ENCODE measurements at places on chromosomes 4 and X. TPM values are rescaled to one million over a fixed set of nuclear protein-coding genes. Genes with fewer than 3 reads are reported as not detected.
A peak's percentile ranks its signal among the peaks of the same experiment; 100 is the strongest.

DNA sequence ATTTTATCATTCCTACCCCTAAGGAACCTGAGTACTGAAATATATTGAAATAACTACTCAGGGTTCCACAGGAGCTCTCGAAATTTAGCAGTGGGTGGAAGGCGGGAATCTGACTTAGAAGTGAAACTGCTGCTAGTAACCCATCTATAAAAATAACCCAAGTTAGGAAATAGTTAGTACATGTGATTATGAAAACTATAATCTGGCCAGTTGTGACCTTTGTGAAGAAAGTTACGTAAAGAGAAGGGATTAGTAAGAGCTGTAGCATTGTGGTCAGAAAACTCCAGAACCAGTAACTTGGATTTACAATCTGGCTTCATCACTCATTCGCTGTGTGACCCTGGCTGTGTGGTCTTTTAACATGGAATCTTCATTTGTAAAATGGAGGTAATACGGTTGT, 175.5 kb downstream of the RAPGEF2 start:
- ATAC-seq = peak; percentile 42

DNA sequence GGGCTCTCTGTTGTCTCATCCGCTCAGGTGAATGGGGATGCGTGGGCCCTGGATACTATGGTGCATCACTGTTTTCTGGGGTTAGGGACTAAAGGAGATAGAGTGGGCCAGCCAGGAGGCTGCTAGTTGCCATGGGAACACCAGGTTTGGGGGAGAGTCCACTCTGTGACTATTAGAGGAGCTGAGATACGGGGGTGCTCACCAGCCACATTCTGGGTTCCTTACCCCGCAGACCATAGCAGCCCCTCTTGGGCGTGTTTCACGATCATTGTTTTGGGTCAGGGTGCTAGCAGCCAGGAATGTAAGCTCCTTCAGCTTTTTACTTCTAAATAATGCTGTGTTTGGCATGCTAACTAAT, 4.6 kb downstream of the EFNB1 start:
- no peak for ATAC-seq

DNA sequence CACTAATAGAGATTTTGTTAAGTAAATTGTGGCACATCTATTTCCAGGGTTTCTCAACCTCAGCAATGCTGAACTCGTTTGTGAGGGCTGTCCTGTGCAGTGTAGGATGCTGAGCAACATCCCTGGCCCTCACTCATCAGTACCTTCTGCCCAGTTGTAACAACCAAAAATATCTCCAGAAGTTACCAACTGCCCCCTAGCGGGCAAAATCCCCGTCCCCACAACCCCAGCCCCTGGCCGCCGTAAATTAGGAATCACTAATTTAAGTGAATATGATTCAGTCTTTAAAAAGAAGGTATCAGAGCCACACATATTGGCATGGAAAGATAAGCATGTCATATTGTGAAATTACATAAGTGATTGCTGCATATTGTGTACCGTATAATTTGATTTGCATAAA, 123.4 kb downstream of the ASB9 start:
- ATAC-seq = no peak

DNA sequence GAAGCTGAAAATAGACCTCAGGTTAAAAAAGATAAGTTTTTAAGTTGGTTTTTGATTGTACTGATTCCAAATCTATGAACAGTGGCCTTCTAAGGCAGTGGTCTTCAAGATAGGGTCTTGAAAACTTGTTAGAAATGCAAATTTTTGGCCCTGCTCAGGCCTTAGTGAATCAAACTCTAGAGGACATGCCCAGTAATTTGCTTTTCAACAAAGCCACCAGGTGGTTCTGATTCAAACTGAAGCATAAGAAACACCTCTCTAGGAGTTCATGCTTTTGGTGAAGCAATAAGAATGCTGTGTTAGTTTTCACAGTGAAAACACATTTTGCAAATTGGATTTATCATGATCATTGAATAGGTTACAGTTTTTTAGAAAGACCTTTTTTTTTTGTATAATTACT, 1849.4 kb upstream of the AGA start:
- ATAC-seq = no peak

GRCh38 chrX:45824471-45824870, 623.8 kb upstream of the DIPK2B start:
- ATAC-seq = peak; percentile 99

GRCh38 chrX:40871385-40872082, 136.2 kb upstream of the MED14 start:
- ATAC-seq = peak; percentile 94

- peak; percentile 91 for ATAC-seq
Measured at GRCh38 chr4:139665690-139666529, at the start of gene MGST2. Gene MGST2, plus strand, starts transcription at chr4:139665819. Its CDS starts 201 bp downstream, at chr4:139666020.

DNA sequence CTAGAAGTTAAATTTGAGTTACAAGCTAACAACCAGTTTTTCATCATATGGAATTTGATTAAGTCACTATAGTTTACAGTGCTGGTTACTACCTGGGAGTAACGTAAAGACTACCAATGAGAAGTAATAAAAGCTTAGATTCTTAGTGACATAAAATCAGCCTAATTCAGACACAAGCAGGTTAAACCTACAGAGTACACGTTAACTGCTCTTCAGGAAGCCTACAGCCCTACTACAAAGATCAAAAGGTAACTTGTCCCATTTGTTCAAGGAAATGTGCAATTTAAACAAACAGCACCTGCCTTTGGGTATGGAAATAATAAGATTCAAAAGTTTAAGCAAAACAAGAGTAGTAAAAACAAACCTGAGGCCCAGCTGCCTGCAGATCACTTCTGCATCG, 21.5 kb downstream of the PRSS12 start:
- no peak for ATAC-seq

GRCh38 chrX:107576841-107577240, 51.5 kb upstream of the PRPS1 start:
- ATAC-seq = peak; percentile 82

GRCh38 chrX:50643525-50644137, 170.4 kb downstream of the SHROOM4 start:
- no peak for ATAC-seq

- no peak for ATAC-seq
Measured at GRCh38 chrX:118225711-118226428, 109.3 kb upstream of the KLHL13 start.

GRCh38 chr4:19349416-19349815, 902.3 kb upstream of the SLIT2 start:
- no peak for ATAC-seq

DNA sequence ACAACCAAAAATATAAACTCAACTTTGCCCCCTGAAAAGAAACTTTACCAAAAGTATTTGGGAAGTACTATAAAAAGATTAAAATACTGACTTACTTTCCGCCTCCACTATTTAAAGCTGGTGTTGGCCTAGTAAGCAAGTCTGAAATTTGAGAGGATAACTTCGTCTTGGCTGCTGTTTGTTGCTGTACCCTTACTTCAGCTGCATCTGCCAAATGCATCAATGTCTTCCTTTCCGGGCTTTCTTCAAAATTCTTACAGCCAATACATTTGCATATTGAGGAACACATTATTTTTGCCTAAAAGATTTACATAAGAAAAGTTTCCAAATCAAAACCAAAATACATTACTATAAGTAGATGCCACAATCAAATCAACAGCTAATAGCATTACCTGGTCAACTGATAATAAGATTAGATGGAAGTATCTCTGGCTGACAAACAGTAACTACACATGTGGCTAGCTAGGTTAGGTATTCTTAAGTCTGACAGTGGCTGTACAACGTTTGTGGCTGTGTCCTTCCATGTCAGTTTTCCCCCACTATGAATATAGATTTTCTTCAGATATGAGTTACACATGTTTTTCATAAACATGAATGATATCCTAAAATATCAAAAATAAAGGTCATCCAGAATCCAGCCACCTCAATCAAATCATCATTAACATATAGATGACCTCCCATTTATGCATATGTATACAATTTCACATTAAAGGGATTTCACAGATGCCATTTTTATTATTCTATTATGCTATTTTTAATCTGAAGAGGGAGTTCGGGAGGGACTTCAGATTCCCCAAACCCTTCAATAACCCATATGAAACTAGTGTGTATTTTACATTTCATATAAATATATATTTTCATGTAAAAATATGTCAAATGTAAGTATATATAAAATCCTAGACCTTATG, 30.6 kb downstream of the THAP9 start:
- no peak for ATAC-seq

- ATAC-seq = no peak
Measured at GRCh38 chr4:77393996-77394395, 211.6 kb upstream of the CXCL13 start.

GRCh38 chr4:150950657-150951288, 64.3 kb downstream of the LRBA start:
- ATAC-seq = no peak

DNA sequence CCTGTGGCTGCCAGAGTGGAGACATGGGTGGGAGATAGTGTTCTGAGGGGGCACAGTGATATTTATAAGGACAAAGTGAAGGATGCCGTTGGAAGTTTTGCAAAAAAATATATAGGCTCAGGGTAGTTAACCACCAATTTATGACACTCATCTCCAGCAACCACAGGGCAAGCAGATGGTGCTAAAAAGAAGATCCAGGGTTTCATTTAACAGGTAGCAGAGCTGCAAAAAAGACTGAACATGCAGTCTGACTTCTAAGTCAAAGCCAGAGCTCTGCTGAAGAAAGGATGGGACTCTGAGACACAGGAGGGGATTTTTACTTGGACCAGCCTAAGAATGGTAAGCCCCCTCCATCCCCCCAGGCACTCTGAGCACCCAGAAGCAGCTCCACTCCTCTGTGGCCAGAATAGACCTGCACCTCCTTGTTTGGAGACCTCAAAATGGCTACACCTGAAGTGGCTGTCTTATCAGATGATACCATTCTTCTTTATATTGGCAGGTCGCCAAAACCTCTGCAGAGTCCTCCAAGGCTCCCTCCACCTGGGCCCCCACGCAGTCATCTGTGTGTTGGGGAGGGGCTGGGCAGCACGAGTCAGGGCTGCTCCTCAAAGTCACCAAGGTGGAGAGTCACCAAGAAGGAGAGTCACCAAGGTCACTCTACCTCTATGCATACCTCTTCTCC, 161.4 kb upstream of the FAM9B start:
- no peak for ATAC-seq

DNA sequence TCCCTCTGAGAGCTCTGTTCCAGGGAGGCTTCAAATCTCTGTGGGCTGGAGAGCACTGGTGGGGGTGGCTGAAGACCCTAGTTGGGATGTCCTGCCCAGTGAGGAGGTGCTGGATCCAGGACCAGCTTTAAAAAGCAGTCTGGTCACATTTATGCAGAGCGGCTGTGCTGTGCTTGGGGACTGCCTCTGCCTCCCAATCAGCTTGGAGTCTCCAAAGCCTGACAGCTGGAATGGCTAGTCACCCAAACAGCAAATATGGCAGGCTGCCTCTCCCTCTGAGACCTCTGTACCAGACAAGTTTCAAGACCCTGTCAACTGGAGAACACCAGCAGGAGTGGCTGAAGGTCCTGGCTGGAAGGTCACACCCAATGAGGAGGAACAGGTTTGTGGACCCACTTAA, 848.1 kb upstream of the DIAPH2 start:
- ATAC-seq = no peak

- ATAC-seq = no peak
Measured at GRCh38 chr4:13617801-13618200, 9.7 kb downstream of the BOD1L1 start.

DNA sequence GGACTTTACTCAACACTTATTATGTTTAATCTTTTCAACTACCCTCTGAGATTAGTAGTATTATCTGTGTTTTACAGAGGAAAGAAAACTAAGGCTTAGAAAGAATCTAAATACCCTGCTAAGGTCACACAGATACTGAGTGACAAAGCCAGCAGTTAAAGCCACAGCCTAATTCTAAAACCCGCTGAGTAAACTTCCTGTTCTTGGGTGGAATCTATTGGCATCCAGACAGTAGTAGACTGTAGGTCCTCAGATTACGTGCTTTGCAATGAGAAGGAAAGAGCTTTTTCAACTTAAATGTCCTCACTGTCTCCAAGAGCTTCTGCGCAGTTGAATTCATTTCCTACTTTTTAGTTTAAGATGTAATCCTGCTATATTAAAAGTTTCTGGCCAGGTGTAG, 126.0 kb downstream of the TENM3 start:
- ATAC-seq = no peak

DNA sequence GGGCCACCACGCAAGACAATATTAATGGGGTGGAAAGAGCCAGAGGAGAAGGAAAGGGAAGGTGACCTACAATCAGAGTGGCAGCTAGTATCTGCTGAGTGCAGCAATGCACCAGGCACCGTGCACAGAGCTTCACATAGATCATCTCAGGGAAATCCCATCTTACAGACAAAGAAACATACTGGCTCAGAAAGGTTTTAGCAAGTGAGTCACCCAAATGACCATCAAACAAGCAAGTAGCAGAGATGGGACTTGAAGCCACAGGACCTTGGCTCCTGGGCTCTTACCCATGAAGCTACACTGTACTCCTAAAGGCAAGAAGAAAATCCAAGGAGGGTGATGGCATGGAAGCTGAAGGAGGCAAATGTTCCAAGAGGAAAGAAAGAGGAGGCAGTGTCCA, 6.8 kb downstream of the ANXA5 start:
- ATAC-seq = peak; percentile 67

DNA sequence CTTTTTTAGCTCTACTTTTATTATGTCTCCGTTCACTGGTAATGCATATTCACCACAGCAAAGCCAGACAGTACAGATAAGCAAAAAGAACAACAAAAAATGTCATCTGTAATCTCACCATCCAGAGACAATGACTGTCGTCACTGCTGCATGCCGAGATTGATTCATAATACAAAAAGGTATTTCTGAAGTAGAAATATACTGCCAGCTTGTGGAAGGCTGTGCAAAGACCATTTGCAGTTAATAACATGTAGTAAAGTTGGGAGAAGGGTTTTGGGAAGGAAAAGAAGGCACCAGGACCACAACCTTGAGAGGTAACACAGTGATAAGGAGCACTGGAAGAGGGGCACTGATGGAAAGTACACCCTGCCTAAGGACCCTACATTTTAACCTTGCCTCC, 223.0 kb upstream of the ZIC3 start:
- no peak for ATAC-seq

DNA sequence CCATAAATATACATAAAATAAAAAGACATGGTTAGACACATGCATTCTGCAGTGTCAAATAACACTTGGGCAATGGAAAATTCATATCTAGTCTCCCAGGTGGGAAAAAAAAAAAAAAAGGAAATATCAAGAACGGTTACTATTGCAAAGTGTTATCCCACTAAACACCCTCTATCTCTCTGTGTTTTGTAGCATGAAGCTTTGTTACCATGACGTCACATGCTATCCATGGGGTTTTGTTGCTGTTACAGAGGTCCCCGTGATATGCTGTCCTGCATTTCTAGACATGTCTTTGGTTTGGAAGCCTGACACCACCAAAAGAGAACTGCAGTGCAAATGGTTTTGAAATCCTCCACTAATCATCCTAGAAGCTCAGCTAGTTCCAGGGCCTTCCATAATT, 50.7 kb upstream of the TLR3 start:
- ATAC-seq = no peak

GRCh38 chr4:148065075-148065474, 333.2 kb downstream of the ARHGAP10 start:
- no peak for ATAC-seq

- ATAC-seq = no peak
Measured at GRCh38 chr4:15161439-15161838, 159.2 kb downstream of the CPEB2 start.

The ABCE1 gene
- 137 TPM for total RNA-seq

The CLNK gene
- not detected for total RNA-seq

The MRPL1 gene
- 23.7 TPM for total RNA-seq

The RASL11B gene
- total RNA-seq = 0.76 TPM

The SSX4B gene
- not detected for total RNA-seq

The PRDM8 gene
- 8.1 TPM for total RNA-seq

The MAGEB6 gene
- total RNA-seq = not detected

The APELA gene
- not detected for total RNA-seq

The RAI2 gene
- total RNA-seq = not detected

The JADE3 gene
- total RNA-seq = 1.3 TPM
